ENCODE measurements at places on chromosomes 16 and 17.

DNA sequence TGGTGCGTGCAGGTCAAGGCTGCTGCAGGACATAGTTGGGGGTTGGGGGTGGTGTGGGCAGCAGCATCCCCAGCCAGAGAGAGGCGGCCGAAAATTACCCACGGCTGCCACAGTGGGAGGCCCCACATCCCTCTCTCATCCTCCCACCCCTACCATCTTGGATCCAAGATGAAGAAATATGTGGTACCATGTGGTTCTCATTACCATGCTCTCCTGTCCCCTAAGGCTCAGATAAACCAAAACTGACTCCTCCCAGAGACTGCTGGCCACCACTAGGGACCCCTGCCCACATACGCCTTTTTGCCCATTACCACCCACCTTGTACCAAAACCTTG is 120.4 kb downstream of the HIC1 start:
- no peak for DNase-seq

- DNase-seq = no peak
Measured at GRCh38 chr16:86569701-86570447, 3.2 kb downstream of the FOXC2 start.

- no peak for DNase-seq
Measured at GRCh38 chr16:86042996-86043725, 144.2 kb downstream of the IRF8 start.

- DNase-seq = no peak
Measured at GRCh38 chr16:2840914-2841313, 10.8 kb downstream of the ZG16B start.

DNA sequence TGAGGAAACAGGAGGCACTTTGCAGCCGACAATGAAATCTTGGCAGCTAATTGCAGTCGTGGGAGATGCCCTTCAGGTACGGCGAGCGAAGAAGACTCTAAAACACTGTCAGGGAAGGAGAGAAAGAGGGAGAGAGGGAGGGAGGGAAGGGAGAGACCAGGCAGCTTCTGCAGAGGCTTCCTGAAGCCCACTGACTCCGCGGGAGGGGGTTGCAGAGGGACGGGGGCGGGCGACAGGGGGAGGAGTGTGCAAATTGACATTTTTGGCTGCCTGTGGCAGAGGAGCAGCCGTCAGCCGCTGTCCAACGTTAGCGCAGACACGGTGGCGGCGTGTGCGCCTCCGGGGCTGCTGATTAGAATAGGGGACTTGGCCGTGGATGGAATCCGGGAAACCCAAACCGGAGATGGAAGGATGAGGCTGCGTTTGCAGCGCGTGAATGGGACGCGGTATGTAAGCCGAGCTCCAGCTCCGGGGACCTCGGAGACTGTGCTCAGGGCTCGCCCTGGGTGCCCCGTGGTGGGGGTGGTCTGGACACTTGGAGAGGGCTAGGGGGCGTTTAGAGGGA is 849.1 kb upstream of the RBFOX1 start:
- DNase-seq = peak; percentile 82

GRCh38 chr16:7381671-7382070 is 49.0 kb downstream of the RBFOX1 start:
- no peak for DNase-seq

DNA sequence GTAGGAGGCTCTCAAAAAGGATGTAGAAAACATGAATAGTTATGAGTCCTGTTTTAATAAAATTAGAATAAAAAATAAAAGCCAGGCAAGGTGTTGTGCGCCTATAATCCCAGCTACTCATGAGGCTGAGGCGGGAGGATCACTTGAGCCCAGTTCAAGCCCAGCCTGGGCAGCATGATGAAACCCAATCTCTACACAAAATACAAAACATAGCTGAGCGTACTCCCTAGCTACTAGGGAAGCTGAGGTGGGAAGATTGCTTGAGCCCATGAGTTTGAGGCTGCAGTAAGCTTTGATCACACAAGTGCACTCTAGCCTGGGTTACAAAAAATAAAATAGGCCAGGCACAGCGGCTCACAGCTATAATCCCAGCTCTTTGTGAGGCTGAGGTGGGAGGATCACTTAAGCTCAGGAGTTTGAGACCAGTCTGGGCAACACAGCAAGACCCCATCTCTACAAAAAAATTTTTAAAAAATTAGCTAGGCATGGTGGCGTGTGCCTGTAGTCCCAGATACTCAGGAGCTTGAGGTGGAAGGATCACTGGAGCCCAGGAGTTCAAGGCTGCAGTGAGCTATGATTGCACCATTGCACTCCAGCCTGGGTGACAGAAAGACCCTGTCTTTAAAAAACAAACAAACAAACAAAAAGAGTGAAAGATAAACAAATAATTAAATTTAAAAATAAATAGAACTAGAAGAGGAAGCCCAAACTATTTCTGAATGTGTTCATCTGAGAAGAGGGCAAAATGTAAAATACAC is 17.2 kb upstream of the PRM1 start:
- no peak for DNase-seq

DNA sequence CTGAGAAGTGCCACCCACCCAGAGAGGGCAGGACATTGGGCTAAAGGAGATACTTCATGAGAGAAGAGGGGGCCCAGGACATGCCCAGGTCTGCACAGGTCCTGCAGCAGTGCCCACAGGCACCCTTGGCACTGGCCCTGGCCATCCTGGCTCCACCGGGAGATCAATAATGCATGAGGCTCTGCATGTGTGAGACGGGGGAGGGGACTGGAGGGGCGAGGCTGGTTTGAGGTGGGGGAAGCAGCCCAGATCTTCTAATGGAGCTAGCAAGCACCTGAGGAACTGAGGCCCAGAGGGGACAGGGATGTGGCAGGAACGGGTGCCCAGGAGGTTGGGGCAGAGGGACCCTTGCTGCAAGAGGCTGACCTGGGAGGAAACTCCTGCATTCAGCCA is 567 bp downstream of the OSBPL7 start:
- DNase-seq = no peak

DNA sequence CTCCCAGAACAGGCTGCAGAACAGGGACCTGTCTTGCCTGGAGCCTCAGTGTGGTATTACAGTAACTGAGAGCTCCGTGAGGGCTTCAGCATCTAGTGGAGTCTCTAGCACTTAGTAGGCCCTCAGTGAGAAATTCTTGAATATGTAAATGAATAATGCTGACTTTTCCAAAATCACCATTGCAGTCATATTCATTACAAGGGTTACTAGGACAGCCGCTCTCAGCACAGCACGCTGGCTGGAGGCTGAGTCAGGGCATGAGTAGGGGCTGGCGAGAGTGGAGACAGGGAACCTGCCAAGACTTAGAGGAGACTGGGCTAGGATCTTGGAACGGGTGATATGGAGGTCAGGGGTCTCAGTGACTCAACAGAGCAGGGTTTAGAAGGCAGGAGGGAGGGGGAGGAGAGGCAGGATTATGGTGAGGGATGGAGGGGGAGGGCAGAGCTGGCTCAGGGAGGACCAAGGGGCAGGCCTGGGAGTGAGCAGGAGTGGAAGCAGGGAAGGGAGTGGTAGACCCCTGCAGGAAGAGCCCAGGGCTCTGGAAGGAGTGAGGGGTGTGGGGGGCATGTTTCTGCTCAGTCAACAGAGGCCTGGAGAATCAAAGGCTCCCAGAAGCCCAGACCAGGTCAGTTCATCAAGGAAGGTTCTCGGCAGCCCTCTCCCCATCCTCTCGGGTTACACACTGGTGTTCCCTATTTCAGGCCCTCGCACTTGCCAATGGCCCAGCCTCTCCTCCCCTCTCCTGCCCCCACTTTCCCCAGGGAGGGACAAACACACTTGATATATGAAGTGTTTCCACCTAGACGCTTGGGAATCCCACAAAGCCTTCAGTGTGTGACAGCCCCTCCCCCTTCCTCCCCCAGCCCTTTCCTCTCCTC is 42.3 kb downstream of the FZD2 start:
- peak; percentile 70 for DNase-seq

GRCh38 chr16:81204798-81205680 is 33.5 kb upstream of the BCO1 start:
- peak; percentile 59 for DNase-seq

DNA sequence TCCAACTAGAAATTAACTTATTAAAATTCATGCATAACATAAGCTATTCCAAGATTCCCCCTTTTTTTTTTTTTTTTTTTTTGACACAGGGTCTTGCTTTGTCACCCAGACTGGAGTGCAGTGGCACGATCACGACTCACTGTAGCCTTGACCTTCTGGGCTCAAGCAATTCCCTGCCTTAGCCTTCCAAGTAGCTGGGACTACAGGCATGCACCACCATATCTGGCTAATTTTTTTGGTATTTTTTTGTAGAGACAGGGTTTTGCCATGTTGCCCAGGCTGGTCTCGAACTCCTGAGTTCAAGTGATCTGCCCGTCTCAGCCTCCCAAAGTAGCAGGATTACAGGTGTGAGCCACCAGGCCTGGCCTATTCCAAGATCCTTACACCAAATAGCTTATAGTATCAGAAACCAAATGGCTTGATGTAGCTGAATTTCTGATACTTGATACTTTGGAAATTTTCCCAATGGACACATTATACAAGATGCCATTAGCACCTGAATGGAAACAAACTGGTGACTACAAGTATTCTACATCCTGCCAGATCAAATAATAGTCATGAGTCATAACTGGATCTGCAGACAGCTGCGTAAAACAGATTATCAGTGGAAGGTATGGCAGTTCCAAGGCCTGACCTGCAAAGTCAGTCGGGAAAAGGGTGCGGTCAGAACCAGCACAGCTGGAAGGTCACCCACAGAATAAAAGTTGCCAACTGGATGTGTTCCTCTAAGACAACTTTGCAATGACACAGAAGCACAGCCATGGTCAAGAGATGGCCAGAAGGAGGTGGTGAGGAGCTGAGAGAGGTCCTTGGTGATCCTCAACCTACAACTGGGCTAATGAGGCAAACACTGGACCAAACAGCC is 14.5 kb downstream of the TUBG1 start:
- no peak for DNase-seq

GRCh38 chr17:66397486-66397885 is 95.1 kb downstream of the PRKCA start:
- no peak for DNase-seq

DNA sequence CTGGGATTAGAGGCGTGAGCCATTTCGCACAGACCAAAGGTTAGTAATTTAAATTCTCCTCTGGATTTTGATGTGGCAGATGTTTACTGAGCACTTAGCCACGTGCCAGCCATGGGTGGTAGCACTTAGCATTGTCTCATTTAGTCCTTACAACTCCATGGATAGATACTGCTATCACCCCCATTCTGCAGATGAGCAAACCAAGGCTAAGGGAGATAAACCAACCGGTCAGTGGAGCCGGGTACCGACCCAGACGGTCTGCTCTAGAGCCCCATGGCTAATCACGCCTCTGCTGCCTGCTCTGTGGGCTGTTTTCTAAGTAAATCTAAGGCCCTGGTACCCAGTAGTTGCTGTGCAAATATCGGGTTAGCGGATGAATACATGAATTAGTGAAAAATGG is 12.6 kb upstream of the ADGRG1 start:
- no peak for DNase-seq

DNA sequence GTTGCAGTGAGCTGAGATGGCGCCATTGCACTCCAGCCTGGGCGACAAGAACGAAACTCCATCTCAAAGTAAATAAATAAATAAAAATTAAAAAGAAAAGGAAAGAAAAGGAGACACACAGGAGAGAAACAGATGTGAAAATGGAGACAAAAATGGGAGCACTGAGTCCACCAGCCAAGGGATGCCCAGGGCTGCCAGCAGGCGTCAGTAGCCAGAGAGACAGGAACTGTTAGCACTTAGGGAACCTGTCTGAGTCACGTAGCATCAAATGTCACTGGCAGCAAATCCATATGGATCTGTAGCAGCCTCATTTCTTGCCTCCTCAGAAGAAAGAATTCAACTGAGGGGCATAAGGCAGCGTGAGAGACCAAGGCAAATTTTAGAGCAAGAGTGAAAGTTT is 79.7 kb downstream of the CYLD start:
- DNase-seq = no peak

DNA sequence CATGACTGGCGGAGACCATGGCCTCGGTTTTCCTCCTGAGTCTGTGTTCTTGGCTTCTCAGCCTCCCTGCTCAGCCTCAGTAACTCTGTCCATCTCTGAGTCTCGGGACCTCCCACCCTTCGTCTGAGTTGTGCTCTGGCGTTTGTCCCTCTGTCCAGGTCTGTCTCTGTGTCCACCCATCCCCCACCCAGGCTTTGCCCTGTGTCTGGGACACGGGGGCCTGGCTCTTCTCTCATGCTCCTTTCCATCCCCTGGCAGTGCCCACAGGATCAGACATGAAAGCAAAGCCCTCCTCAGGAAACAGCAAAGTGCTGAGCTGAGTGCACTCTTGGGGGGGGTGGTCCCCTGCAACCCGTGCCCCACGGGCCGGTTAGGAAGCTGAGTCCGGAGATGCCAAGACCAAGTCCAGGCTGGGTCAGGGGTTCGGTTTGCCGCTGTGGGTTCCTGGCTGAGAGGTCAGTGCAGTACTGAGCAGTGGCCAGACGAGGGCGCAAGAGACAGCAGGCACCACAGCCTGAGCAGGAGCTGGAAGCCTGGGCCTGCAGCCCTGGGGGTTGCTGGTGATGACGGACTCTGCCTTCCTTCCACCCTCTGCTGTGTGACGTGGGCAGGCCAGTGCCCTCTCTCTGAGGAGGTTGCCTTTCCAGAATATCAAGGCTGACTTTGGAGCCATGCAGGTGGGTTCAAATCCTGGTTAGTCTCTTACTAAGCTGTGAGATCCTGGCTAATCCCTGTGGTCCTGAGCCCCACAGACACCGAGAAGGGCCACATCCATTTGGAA is 2.5 kb downstream of the P2RX1 start:
- peak; percentile 84 for DNase-seq

- peak; percentile 47 for DNase-seq
Measured at GRCh38 chr17:63631626-63632025, 9.4 kb downstream of the MAP3K3 start.

GRCh38 chr16:87837627-87838289 is 31.5 kb downstream of the SLC7A5 start:
- no peak for DNase-seq

DNA sequence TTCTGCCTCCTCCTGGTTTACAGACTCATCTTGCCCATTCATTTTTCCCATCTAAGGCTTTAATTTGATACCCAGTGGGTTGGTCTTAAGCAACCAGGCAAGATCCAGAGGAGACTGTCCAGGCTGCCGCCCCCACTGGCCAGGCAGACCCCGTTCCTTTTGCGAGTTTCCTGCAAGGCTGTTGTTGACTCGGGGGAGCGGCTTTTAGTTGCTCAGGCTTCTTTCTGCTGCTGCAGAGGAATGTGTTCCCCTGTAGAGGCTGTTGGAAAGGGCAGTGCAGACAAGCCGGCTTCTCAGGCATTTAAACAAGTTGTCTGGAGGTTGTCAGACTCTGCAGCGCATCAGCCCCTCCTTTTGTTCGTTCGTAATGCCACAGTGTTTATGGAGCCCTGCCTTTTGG is 231.2 kb downstream of the PRKCA start:
- DNase-seq = peak; percentile 84

- no peak for DNase-seq
Measured at GRCh38 chr17:75102385-75102821, 7.4 kb upstream of the ARMC7 start.

GRCh38 chr16:70715055-70715858 is 29.4 kb upstream of the MTSS2 start:
- DNase-seq = no peak
